ENCODE measurements at places on chromosomes 2 and 18. TPM values are rescaled to one million over a fixed set of nuclear protein-coding genes. Genes with fewer than 3 reads are reported as not detected.

- no peak for DNase-seq
Observed at GRCh38 chr2:160695402-160696086, 201.9 kb upstream of the RBMS1 start.

Gene UGT1A8
- total RNA-seq = not detected

GRCh38 chr18:49707599-49707998 lies 105.7 kb downstream of the ACAA2 start:
- DNase-seq = no peak

Gene KCNK3
- total RNA-seq = not detected

Gene MEP1B
- total RNA-seq = not detected

DNA sequence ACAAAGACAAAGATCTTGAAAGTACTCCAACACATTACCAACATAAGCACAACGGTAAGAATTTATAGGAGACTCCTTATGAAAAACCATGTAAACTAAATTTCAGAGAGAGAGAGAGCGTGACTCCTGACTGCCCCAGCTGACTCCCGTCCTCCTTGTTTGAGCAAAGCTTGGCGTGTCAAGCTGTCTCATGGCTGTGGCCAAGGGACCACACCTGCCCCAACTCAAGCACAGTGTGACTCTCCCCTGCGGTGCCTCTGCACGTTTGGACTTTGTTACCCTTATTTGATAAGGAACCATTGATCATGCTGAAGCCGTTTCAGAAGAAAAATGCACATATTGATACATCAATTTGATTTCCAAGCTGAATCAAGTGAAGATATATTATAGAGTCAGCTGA lies 124.8 kb downstream of the COL6A3 start:
- no peak for DNase-seq

- no peak for DNase-seq
Observed at GRCh38 chr2:205700331-205701132, 18.2 kb downstream of the NRP2 start.

DNA sequence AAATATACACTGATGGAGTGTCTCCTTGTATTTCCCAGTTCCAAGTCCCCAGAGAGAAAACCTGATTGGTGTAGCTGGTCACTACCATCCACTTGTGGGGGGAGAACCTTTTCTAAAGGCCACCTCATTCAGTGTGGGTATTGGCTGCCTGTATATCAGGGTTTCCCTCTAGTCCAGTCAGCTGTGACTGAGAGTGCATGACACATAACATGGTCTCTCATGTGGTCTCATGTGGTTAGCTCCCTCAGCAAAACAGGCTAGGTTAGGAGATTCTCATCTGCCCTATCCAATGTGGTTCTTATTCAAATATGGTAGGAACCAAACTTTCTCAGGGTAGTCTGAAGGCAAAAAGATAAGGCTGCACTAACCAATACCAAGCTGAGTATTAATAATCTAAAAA lies 4.1 kb upstream of the GORASP2 start:
- DNase-seq = peak; percentile 51

Gene UCN
- total RNA-seq = 2.7 TPM

DNA sequence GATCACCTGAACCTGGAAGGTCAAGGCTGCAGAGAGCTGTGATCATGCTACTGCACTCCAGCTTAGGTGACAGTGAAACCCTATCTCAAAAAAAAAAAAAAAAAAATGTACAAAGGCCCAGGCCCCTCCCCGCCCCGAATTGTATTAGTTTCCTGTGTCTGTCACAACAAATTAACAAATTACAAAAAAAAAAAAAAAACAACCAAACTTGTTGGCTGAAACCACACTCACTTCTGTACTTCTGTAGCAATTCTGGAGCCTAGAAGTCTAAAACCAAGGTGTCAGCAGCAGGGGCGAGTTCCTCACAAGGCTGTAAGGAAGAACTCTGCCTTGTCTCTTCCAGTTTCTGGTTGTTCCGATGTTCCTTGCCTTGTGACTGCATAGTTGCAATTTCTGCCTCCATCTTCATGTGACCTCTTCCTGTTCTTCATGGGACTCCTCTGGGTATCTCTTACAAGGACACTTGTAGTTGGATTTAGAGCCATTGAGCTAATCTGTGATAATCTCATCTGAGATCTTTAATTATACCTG lies 100.8 kb upstream of the ZSWIM2 start:
- DNase-seq = no peak

DNA sequence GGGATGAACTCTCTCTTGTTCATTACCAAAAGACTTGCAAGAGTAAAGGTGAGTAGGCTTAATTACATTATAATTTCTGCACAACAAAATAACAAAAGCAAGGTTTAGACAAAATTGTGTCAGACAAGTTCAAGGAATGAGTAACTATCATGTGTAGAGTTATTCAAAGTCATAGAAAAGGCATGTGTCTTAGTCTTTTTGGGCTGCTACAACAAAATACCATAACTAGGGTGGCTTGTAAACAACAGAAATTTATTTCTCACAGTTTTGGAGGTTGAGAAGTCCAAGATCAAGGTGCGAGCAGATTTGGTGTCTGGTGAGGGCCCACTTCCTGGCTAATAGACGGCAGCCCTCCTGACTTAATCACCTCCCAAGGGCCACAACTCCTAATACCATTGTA lies 37.6 kb downstream of the IL1R2 start:
- DNase-seq = no peak

Gene TMEM178A
- 0.31 TPM for total RNA-seq

DNA sequence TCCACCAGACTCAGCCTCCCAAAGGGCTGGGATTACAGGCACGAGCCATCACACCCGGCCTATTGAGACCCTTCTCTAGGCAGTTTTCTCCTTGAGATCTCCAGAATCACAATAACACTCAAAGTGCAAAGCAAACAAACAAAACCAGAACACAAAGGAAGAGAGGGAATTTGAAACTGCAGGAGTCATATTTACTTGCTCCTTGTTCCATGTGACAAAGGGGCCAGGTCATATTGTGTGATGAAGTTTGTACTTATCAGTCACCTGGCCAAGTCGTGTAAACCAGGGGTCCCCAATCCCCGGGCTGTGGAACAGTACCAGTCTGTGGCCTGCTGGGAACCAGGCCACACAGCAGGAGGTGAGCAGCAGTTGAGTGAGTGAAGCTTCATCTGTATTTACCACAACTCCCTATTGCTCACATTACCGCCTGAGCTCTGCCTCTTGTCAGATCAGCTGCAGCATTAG lies 26.5 kb downstream of the SCYGR8 start:
- no peak for DNase-seq

- no peak for DNase-seq
Observed at GRCh38 chr2:47504174-47504810, 101.3 kb downstream of the MSH2 start.

- DNase-seq = no peak
Observed at GRCh38 chr2:145715601-145716000, 1195.7 kb upstream of the ZEB2 start.

GRCh38 chr18:62788111-62788510 lies 72.8 kb downstream of the PHLPP1 start:
- no peak for DNase-seq

All from activated CD8-positive, alpha-beta T cell treated with anti-CD3 and anti-CD28 coated beads for 36 hours (primary cell).